ENCODE measurements at places on chromosomes 12 and 14.
A peak's percentile ranks its signal among the peaks of the same experiment; 100 is the strongest.

GRCh38 chr12:47376927-47377326, 297.2 kb upstream of the AMIGO2 start:
- no peak for DNase-seq

DNA sequence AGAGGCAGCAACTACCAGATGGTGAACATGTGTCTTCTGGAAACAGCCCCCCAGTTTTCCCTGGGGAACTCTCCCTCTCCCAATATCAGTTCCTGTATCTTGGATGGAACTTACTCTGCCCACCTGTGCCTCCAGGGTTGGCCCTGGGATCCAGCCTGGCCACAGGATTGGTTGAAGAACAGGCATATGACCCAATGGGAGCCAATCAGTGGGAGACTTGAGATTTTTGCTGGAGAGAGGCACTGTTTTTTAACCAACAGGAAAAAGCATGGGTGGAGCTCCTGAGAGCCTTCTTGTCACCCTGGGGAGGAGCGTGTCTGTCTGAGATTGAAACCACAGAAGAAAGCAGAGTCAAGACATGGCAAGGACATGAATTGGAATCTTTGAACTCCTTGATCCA, 33.6 kb upstream of the COX6A1 start:
- no peak for DNase-seq

GRCh38 chr12:98420461-98420860, 94.9 kb upstream of the TMPO start:
- no peak for DNase-seq

DNA sequence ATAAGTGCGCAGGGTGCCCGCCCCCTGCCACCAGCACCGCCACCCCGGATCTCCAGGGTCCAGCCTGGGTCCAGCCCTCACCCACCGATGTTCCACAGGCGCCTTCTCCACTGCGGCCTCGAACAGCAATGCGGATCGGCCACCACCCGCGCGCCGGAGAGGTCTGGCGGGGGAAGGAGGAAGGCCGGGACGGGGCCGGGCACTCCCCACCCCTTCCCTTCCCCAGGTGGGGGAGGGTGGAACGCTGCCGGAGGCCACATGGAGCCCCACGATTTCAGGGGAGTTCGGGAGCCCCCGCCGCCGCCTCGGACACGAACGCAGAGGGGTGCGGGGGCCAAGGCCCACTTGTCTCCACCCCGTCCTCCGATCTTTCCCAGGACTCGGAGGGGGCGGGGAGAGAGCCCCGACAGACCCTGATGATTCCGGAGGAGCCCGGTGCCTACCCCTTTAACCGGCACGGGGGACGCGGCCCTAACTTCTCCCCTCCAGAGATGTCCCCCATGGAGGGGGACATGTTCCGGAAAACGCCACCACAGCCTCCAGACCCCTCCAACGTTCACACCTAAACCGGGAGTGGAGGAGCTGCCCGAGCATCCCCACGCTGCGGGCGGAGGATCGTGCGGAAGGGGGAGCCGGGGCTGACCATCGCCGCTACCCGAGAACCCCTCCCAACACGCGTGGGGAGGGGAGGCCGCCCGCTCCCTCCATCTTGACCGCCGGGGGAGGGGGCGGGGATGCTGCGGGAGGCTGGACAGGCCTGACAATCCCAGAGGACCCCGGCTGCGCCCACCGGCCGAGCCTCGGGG, 1.1 kb downstream of the ATXN2 start:
- DNase-seq: peak; percentile 15

DNA sequence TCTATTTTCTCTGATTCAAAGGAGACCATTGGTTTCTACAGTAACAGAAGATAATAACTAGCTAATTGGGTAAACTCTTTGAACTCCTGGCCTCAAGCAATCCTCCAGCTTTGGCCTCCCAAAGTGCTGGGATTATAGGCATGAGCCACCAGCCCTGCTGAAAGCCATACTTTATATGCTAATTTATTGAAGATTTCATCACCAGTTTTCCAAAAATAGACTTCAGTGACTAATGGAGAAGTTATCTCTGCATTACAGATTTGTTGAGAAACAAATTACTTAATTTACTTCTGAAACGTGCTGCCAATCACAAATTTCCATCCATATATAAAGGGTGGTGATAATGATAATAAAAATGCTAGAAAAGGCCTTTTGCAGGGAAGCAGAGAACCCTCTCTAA, 1758.1 kb upstream of the SEL1L start:
- DNase-seq: no peak
